HCT116 (cell line): ENCODE measurements at places on chromosomes 1 and 21.

DNA sequence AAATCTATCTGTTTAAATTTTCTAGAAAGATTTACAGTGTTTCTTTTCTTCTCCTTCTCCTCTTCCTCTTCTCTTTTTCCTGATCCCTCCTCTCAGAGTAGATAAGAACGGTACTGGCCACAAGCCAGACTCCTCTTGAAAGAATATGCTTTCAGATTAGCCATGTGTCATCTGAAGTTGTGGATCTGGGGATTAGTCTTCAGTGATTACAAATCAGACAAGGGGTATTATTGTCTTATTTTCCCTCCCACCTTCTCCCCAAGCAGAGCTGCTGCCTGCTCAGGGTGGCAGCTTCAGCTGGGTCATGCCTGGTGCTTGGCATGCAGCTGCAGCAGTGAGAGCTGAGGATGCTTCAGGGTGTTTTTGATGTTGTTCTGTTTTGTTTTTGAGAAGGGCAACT, 42.7 kb downstream of the SGIP1 start:
- no peak for DNase-seq

GRCh38 chr1:112698366-112699310, 8.3 kb downstream of the RHOC start:
- no peak for DNase-seq

- DNase-seq, result no peak
These were observed 446.0 kb upstream of the LRRC7 start for GRCh38 chr1:69121723-69122122.

DNA sequence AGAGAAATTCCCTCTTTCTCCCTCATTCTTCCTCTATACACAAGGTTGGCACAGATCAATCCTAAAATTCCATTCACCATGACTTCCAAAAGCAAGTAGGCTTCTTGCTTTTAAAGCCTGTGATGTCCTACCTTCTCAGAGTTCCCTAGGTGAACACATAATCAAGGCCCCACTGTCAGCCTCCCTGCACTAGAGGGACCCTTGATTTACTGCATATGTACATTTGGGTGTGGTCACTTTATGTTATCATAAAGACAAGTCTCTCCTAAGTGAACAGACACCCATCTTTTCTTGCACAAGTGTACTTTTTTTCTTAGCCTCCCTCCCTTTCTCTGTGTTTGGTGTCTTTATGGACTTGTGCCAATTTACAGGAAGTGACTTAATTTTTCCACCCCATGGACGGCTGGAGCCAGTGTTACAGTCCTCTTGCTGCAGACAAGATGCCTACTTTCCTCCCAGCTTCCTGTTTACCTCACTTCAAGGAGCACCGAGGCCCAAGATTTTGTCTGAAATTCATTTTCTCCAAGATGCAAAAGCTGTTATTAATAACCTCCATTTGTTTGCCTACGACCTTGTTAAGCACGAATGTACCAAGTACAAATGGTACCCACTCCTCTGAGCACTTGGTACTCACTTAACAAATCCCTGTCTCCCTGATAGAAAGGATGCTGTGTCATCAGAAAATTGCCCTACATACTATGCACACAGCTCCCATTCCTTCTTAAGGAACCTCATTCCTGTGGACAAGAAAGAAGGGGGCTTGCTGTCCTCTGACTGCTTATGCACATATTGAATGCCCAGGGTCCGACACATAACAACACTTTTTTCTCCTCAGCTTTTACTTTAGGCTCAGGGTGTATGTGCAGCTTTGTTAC, 82.8 kb upstream of the SLC44A3 start:
- no peak for DNase-seq

DNA sequence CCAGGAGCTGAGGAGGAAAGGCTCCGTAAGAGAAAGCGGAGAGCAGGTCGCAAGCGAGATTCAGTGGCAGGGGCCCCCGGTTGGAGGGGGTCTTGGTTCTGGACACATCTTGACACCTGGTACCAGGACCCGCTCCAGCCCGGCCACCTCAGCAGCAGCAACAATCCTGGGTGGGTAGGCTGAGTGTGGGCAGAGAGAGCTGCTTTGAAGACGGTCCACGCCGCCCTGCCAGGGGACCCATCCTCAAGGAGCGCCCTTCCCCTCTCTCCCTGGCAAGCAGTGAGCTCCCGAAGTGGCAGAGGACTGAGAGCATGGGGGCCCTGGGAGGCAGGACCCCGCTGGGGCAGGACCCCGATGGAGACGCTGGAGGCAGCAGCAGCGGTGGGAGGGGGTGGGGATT, 35.6 kb upstream of the LAPTM5 start:
- no peak for DNase-seq

DNA sequence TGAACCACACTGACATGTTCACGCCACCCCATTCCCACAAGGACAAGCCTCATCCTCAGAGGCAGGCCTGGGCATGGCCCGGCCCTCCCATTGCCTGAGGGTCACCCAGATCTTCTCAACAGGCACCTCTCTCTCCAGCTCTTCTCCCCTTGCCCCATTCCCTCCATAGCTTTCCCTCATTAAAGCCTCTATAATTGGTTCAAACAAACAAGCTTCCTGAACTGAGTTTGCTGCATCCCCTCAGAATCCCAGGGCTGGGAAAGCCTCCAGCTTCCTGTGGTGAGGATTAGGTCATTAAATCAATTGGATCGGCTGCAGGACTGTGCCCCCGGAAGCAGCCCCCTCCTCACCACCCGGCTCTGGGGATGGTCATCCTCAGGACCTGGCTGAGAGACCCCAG, 18.9 kb downstream of the CTNNBIP1 start:
- no peak for DNase-seq

DNA sequence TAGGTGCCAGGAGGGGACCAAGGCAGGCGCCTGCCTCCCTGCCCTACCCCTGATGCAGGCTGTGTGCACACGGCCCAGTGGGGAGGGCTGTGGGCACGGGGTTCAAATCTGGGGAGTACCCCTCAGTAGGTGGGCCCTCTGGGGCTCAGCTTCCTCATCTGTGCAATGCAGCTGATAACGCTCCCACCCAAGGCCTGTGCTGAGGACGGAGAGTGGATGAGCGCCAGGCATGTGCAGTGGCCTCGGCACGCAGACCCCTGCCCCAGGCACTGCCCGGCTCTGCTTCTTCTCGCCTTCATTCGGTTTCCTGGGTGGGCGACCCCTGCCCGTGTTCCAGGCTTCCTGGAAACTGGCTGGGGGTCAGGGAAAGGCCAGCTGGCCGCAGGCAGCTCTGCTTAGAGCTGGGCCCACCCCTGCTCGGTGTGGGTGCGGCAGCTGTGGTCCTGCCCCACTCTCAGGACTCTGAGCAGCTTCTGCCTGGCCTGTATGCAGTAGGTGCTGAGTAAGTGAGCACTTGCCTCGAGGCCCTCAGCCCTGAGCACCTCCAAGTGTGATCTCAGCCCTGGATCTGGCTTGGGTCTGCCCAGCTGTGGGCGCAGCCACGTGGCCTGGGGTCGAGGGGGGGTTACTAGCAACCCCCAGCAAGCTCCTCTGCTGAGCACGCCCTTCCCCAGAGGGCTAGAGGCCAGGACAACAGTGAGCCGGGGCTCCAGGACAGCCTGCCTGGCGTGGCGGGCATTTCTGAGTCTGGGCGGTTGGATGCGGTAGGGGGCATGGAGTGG, 11.9 kb upstream of the TNFRSF14 start:
- DNase-seq, result no peak

DNA sequence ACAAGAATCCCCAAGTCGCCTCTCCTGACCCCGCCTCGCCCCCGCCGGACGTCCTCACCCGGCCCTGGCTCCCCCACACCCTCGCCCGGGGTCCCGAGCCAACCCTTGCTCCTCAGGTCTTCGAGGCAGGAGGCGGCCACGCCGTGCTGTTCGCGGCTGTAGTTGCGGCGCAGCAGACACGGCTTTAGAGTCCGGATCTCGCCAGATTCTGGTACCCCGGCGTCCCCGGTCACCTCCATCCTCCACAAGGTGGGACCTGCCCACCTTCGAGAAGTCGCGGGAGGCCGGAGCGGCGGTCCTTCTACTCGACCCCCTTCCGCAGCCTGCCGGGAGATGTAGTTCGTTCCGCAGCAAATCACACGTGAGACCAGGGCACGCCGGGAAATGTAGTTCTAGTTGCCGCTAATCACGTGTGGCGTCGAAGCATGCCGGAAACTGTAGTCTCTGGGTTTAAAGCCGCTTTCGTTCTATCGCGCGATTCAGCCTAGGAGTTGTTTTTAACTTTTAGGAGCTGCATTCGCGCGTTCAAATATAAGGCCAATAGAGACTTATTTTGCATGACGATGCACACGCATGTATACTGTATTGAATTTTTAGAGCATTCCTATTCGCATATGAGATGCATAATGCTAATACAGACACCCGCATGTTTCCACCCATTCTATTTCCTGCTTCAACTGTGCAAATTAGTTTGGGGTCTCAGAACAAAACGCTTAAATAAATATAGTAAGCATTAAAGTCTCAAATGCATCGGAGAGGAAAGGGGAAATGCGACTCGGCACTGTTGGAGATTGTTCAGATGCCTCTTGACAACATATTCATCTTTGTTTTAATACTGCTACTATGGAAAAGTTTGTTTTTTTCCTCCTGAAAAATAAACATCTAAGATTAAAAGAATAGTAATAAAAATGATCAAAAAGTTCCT, at the start of gene DFFA:
Gene DFFA, minus strand, starts transcription at position 310 of the 925 bp plus-strand sequence. Its CDS starts 71 bp downstream, at position 239.
- DNase-seq, result peak; percentile 94

- no peak for DNase-seq
These were observed 14.0 kb downstream of the NAV1 start for GRCh38 chr1:201552941-201553351.

DNA sequence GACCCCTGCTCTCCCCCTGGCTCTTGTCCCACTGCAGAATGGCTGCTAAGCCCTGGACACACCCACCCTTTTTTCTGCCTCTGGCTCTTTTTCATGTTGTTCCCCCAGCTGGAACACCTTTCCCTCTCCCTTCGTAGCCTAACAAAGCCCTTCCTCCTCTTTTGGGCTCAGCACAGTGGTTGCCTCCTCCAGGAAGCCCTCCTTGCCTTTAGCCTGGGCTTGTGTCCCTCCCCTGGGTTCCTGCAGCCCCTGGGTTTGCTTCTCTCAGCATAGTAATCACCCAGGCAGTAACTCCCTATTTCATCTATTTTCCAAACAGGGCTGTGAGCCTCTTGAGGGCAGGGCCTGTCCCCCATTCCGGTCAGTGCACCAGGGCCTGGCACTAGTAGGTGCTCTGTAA, 19.8 kb upstream of the ACTL8 start:
- no peak for DNase-seq

- no peak for DNase-seq
These were observed 13.0 kb downstream of the FMN2 start for GRCh38 chr1:240104672-240105071.

- no peak for DNase-seq
These were observed 2294.1 kb downstream of the NCAM2 start for GRCh38 chr21:23292292-23292691.

- no peak for DNase-seq
These were observed 3.0 kb upstream of the SMYD2 start for GRCh38 chr1:214277704-214278635.

- DNase-seq, result no peak
These were observed 85.9 kb upstream of the IVNS1ABP start for GRCh38 chr1:185402930-185403329.

GRCh38 chr1:58754073-58754613, 29.7 kb downstream of the JUN start:
- DNase-seq, result no peak

GRCh38 chr1:244953901-244954300, 89.6 kb upstream of the HNRNPU start:
- no peak for DNase-seq

DNA sequence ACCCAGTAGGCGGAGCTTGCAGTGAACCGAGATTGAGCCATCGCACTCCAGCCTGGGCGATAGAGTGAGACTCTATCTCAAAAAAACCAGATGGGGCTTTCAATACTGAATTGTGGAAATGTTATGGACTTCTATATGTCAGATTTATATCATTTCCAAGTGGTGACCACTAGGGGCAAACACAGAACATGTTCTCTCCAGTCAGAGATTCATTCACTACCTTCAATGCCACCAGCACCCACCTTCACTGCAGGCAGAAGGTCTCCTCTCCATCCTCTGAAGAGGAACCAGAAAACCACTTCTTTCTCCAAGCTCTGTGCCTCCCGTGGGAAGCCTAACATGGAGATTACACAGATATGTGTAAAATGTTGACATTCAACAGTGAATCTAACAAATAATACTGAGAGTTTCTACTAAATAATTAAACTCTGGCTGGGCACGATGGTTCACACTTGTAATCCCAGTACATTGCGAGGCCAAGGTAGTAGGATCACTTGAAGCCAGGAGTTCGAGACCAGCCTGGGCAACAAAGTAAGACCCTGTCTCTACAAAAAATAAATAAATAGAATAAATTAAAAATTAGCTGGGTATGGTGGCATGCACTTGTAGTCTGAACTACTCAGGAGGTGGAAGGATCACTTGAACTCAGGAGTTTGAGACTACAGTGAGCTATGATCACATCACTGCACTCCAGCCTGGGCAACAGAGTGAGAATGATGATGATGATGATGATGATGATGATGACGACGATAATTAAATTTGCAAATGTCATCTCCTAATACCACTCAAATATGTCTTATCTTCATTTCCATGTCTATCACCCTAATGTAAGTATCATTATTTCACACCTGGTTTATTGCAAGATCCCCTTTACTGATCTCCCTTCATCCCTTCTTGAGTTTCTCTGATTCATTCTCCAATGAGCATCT, 151.1 kb downstream of the ZNF281 start:
- DNase-seq, result peak; percentile 39

DNA sequence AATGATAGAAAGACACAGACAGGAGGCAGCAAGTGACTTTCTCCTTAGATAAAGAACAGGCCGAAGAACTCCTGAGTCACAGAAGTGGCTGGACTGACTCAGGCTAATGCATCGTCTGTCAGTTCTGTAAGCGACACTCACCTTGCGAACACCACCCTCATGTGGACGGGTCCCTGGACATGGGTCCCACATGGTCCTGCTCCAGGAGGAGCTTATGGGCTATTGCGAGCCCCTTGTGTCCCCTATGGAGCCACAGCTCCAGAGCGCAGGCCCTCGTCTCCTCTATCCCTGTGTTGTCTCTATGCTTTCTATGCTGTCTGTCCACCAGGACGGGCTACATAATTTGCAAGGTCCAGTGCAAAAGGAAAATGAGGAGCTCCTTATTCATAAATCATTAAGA, 85.8 kb downstream of the TRABD2B start:
- DNase-seq, result no peak

- DNase-seq, result no peak
These were observed 105.0 kb upstream of the DPYD start for GRCh38 chr1:98025858-98026257.

DNA sequence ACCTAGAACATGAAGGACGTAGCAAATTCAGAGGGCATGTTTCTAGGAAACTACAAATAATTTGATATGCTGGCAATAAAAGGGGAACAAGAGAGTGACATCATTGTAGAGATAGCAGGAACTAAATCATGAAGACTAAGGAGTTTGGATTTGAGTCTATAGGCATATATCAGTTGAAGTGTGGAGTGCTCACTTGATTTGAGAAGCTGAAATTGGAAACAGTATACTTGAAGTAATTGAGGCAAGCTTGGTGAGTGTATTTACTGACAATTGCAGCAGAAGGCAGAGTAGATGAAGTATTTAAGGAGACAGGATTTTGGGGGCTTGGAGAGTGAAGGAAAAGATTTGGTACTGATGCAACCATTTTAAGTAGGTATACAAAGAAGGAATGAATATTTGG, 6.4 kb upstream of the TMCO2 start:
- DNase-seq, result no peak

GRCh38 chr1:24925963-24926362, 4.1 kb downstream of the RUNX3 start:
- DNase-seq, result no peak

GRCh38 chr21:41675574-41675973, 91.3 kb downstream of the RIPK4 start:
- no peak for DNase-seq
